ENCODE measurements at places on chromosomes 12 and 14. TPM values are rescaled to one million over a fixed set of nuclear protein-coding genes. Genes with fewer than 3 reads are reported as not detected.

Gene PUS7L
- 2.1 TPM for polyA plus RNA-seq

- DNase-seq: no peak
These were observed 316.3 kb downstream of the NUAK1 start for GRCh38 chr12:105822131-105823105.

Gene SYNDIG1L
- not detected for polyA plus RNA-seq

GRCh38 chr12:114404083-114404925, 1.6 kb downstream of the TBX5 start:
- no peak for DNase-seq

Gene EMP1
- polyA plus RNA-seq: 209 TPM

Gene GYS2
- polyA plus RNA-seq: not detected

- no peak for DNase-seq
These were observed 132.1 kb upstream of the RTL1 start for GRCh38 chr14:101035466-101036225.
